ENCODE measurements at places on chromosomes 16 and 17. TPM values are rescaled to one million over a fixed set of nuclear protein-coding genes. Genes with fewer than 3 reads are reported as not detected.

The CCL1 gene
- total RNA-seq, result not detected

The ITGB4 gene
- not detected for total RNA-seq

The CCL7 gene
- not detected for total RNA-seq

The CLUH gene
- 25.3 TPM for total RNA-seq

The SECTM1 gene
- 0.12 TPM for total RNA-seq

The PSMD7 gene
- total RNA-seq, result 127 TPM

The MT1A gene
- total RNA-seq, result not detected

The HBA2 gene
- not detected for total RNA-seq

The ZG16 gene
- total RNA-seq, result not detected

The GID4 gene
- total RNA-seq, result 15.1 TPM

GRCh38 chr16:1044460-1045309 lies 27.9 kb upstream of the SSTR5 start:
- peaks cover 10% of the 10 kb centered on the region for H3K4me1 ChIP-seq
- DNase-seq, result no peak
- no peak overlapping the region for H3K4me3 ChIP-seq
- H3K27ac ChIP-seq, result no peak overlapping the region

DNA sequence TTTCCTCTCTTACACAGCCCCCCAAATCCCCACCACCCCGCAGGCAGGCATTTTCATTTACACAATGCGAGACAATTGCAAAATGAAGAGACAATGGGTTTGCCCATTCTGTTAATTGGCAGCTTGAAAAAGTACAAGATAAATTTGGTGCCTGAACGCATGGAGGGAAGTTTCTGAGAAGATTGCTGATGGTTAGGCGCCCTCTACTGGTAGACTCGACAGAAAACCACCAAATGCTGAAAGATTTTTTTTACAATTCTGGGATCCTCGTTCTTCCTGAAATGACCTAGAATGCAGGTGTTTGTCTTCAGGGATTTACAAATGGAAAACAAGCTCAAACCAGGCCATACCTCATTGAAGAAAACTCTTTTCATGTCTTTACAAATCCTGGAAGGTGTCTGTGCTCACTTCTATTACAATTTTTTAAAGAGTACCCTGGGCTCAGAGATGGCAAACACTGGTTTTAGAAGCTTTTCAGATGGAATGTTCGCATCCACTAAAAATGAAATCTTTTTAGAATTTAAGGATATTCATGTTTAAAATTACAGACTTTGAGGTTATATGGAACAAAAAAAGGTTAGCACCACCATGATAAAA lies 338.5 kb downstream of the PMP22 start:
- no peaks in the 10 kb centered on the region for H3K27me3 ChIP-seq
- no peak overlapping the region for H3K27ac ChIP-seq
- peak; percentile 86 for DNase-seq

- no peaks in the 10 kb centered on the region for H3K27me3 ChIP-seq
- H3K27ac ChIP-seq, result no peak overlapping the region
- H3K4me1 ChIP-seq, result no peaks in the 10 kb centered on the region
- H3K36me3 ChIP-seq, result no peaks in the 10 kb centered on the region
Measured at GRCh38 chr17:57349541-57350247, 93.4 kb downstream of the MSI2 start.

GRCh38 chr16:85418978-85419491 lies 194.1 kb upstream of the GSE1 start:
- no peak overlapping the region for H3K4me3 ChIP-seq
- H3K4me1 ChIP-seq, result peaks cover 18% of the 10 kb centered on the region
- H3K27me3 ChIP-seq, result no peaks in the 10 kb centered on the region
- H3K36me3 ChIP-seq, result no peaks in the 10 kb centered on the region
- DNase-seq, result peak; percentile 34

DNA sequence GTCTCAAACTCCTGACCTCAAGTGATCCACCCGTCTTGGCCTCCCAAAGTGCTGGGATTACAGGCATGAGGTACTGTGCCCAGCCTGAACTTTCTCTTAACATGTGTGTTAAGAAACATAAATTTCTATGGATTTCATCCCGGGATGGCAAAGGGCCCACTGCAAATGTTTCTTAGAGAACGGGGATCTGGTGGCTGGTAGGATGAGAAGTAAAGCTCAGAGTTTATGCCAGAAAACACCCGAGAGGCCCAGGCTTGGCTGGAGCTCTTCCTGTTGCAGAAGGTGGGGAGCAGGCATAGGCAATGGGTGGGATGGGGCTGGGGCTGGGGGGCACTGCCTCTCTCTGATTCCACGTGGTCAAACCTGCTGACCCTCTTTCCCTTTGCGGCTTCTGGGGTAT lies 5.6 kb upstream of the CARHSP1 start:
- no peak overlapping the region for H3K4me3 ChIP-seq
- H3K36me3 ChIP-seq, result no peaks in the 10 kb centered on the region
- H3K27ac ChIP-seq, result no peak overlapping the region
- no peak for DNase-seq

- no peaks in the 10 kb centered on the region for H3K27me3 ChIP-seq
- H3K27ac ChIP-seq, result no peak overlapping the region
- H3K4me1 ChIP-seq, result no peaks in the 10 kb centered on the region
- no peak for DNase-seq
- H3K36me3 ChIP-seq, result no peaks in the 10 kb centered on the region
Measured at GRCh38 chr17:55654022-55654421, 68.6 kb downstream of the TMEM100 start.

GRCh38 chr17:3167574-3167973 lies 29.7 kb upstream of the OR1A2 start:
- H3K4me3 ChIP-seq, result no peak overlapping the region
- H3K27me3 ChIP-seq, result no peaks in the 10 kb centered on the region
- DNase-seq, result no peak
- H3K4me1 ChIP-seq, result no peaks in the 10 kb centered on the region
- no peak overlapping the region for H3K27ac ChIP-seq

- H3K27ac ChIP-seq, result no peak overlapping the region
- no peaks in the 10 kb centered on the region for H3K4me1 ChIP-seq
- no peaks in the 10 kb centered on the region for H3K36me3 ChIP-seq
- no peak overlapping the region for H3K4me3 ChIP-seq
Measured at GRCh38 chr16:77033516-77033915, 157.5 kb upstream of the MON1B start.

DNA sequence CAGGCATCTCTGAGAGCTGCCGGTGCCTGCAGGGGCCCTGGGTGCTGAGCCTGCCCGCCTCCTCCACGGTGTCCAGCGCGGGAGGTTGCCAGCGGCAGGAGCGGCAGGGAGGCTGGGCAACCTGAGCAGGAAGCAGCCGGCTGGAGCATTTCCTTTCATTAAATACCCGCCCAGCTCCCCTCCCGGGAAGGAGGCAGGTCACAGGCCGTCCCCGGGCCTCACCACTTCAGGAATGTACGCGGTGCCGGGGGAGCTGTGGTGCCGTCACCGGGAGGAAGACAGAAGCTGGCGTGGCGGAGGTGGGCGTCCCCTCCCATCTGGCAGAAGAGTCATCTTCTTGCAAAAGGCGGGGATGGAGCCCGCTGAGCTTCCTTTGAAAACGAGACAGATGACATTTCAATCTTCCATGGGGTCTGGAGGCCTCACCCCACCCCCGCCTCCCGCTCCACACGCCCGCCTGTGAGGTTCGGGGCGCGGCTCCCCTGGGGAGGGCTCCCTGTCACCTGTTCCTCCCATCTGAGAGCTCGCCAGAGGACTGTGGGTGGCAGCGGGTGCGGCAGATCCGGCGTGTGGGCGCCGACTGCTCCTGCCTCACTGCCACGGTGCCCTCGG lies 16.0 kb downstream of the SOX8 start:
- peaks cover 21% of the 10 kb centered on the region for H3K27me3 ChIP-seq
- no peaks in the 10 kb centered on the region for H3K36me3 ChIP-seq
- DNase-seq, result peak; percentile 83
- H3K4me1 ChIP-seq, result peaks cover 10% of the 10 kb centered on the region
- H3K4me3 ChIP-seq, result no peak overlapping the region

DNA sequence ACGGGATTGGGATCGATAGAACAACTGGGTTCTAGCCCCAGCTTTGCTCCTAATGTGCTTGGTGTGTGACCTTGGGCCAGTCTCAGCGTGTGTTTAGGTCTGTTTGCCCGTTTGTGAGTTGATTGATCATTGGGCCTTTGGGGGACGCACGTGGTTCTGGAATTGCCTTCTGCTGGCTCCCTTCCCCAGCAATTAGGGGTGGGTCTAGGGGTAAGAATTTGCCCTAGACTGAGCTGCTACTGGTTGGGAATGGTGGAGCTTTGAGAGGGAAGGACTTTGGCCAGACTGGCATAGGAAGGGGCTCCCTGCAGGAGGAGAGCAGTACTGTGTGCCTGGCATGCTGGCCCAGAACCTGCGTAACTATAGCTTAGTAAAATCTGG lies 1.5 kb downstream of the SPNS2 start:
- no peak overlapping the region for H3K27ac ChIP-seq
- H3K4me1 ChIP-seq, result peaks cover 11% of the 10 kb centered on the region
- no peaks in the 10 kb centered on the region for H3K36me3 ChIP-seq

- no peaks in the 10 kb centered on the region for H3K4me1 ChIP-seq
- no peaks in the 10 kb centered on the region for H3K27me3 ChIP-seq
- no peak overlapping the region for H3K4me3 ChIP-seq
- H3K36me3 ChIP-seq, result no peaks in the 10 kb centered on the region
- no peak for DNase-seq
Measured at GRCh38 chr17:33955461-33955860, 299.6 kb upstream of the CCL2 start.

DNA sequence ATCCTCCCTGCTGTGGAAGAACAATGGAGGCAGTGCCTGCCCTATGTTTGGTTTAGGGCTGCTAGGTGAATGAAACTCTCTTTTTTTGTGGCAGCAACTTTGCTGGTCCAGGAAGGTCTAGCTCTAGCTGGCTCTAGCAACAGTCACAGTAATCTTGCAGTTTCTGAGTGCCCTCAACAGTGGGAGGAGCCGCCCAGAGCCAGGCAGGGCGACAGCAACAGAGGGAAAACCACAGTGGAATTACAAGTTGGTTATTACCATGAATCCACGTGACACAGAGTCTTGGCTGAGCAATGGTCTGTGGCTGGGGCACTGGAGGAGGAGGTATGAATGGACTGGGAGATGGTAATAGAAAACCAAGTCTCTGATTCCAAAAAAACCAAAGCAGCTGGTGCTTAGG lies 10.3 kb downstream of the HSPB9 start:
- H3K27ac ChIP-seq, result no peak overlapping the region
- no peaks in the 10 kb centered on the region for H3K4me1 ChIP-seq
- H3K36me3 ChIP-seq, result no peaks in the 10 kb centered on the region

GRCh38 chr17:16987066-16987829 lies 15.3 kb upstream of the TNFRSF13B start:
- DNase-seq, result no peak
- no peak overlapping the region for H3K27ac ChIP-seq
- no peaks in the 10 kb centered on the region for H3K4me1 ChIP-seq
- no peaks in the 10 kb centered on the region for H3K36me3 ChIP-seq
- H3K27me3 ChIP-seq, result no peaks in the 10 kb centered on the region
- H3K4me3 ChIP-seq, result no peak overlapping the region

DNA sequence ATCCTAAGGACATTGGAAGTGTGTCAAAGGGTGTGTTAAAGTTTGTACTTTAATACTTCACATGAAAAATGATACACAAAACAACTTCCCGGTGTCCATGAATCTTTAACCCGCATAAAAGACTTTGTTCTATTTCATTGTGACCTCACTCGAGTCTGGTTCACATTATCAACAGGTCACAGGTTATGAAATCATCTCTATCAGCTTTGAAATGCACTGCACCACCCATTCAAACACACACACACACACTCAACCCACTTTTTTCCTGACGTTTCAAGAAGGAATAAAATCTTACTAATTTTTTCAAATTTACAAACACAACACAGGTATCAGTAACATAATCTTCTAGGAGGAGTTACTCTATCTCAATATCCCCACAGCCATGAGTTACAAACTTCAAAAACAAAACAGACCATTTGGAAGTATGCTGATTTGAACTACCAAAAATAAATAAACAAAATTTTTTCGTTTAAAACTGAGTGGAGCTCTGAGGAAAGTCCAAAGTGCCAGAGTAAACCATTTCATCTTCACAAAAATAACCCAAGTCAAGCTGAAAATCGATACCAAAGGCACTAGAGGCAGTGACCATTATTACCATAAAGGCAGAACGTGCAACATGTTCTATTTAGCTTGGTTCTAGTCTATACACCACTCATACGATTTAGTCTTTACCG lies 2.7 kb downstream of the ACOX1 start:
- H3K27me3 ChIP-seq, result no peaks in the 10 kb centered on the region
- H3K36me3 ChIP-seq, result no peaks in the 10 kb centered on the region
- no peak overlapping the region for H3K4me3 ChIP-seq
- DNase-seq, result no peak

- H3K27ac ChIP-seq, result peak overlapping the region; percentile 73
- peaks cover 51% of the 10 kb centered on the region for H3K27me3 ChIP-seq
- DNase-seq, result no peak
- H3K4me1 ChIP-seq, result peaks cover 52% of the 10 kb centered on the region
- no peaks in the 10 kb centered on the region for H3K36me3 ChIP-seq
Measured at GRCh38 chr17:78353834-78354233, 6.0 kb downstream of the SOCS3 start.

GRCh38 chr17:57970710-57971109 lies 15.5 kb upstream of the CUEDC1 start:
- H3K27ac ChIP-seq, result peak overlapping the region; percentile 67
- no peak for DNase-seq
- peaks cover 3% of the 10 kb centered on the region for H3K36me3 ChIP-seq

GRCh38 chr16:4570688-4571321 lies 14.7 kb downstream of the C16orf96 start:
- no peaks in the 10 kb centered on the region for H3K27me3 ChIP-seq
- H3K36me3 ChIP-seq, result no peaks in the 10 kb centered on the region
- H3K4me1 ChIP-seq, result peaks cover 7% of the 10 kb centered on the region
- no peak overlapping the region for H3K27ac ChIP-seq
- DNase-seq, result peak; percentile 45
